Ureter (tissue), 1 donor: ENCODE measurements at places on chromosomes 3 and 15. TPM values are rescaled to one million over a fixed set of nuclear protein-coding genes. Genes with fewer than 3 reads are reported as not detected.

GRCh38 chr15:47184003-47184907 is 533.0 kb upstream of the SEMA6D start:
- no peak for DNase-seq

ALG1L2 gene
- 0.99 TPM for total RNA-seq

DNA sequence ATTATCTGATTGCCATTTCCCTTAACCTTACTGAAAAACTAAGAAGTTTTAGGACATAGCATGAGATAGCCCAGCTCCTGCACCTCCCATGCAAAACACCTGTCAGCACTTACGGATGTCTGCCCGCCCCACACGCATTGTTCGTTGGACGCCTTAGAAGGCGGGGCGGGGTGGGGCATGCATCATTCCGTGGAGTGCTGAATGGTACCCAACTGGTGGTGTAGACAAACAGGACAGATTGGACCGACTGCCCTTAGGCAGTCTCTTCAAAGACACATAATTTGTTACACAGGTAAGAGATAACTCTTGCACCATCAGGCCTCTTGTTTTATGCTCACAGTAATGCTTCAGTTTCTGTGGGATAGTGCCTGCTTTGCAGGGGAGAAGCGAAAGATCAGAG is 93.8 kb downstream of the SMAD6 start:
- DNase-seq, result no peak

ERICH6 gene
- 0.36 TPM for total RNA-seq

GRCh38 chr15:30036036-30036703 is 46.6 kb upstream of the GOLGA8J start:
- DNase-seq, result no peak

- DNase-seq, result no peak
These were observed 495.5 kb upstream of the CFAP20DC start for GRCh38 chr3:59545374-59545773.

DNA sequence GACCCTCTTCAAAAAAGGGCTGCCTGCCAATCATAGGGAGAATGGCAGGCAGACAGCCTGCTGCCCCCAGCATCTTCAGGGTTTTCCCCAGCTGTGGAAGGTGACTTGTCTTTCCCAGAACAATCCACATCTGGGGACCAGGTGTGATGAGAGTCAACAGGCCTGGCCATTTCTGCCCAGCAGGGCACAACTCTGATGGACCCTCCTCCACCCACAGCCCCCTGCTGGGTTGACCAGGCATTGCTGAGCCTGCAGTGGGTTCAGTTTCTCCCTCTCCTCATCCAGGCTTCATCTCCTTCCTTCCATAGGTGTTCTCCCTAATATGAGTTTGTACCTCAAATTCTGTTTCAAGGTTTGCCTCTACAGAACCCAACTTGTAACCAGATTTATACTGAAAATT is 111.0 kb downstream of the MINAR1 start:
- DNase-seq, result no peak
